Fibroblast of skin of right biceps (primary cell): ENCODE measurements at places on chromosomes 13 and 19.

- no peak for DNase-seq
Observed at GRCh38 chr19:41521931-41522555, 53.9 kb upstream of the CEACAM21 start.

- DNase-seq: no peak
Observed at GRCh38 chr13:47418206-47418920, 521.5 kb upstream of the HTR2A start.

- no peak for DNase-seq
Observed at GRCh38 chr13:46598140-46598819, 45.3 kb downstream of the LRCH1 start.

DNA sequence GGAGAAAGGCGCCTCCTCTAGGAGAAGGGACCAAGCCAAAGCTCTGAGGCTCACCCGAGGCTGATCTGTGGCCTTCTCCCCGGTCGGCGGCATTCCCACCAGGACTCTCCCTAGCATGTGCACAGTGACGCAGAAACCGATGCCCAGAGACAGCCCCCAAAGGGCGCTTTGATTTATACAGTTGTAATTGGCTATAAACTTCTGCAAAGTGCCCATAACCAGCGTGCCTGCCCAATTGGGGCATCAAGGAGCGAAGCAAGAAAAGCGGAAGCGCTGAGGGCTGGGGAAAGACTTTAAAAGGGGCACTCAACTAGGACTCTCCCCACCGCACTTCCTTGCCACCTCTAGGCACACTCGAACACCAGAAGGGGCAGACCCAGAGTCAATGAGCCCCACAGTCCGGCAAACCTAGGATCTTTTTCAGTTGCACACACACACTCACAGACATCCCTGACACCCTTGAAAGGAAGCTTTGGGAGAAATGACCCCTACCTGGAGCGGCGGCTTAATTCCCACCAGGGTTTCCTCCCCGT is 1.8 kb downstream of the CDX2 start:
- DNase-seq: no peak

- DNase-seq: no peak
Observed at GRCh38 chr19:51253088-51253806, 2.4 kb downstream of the SIGLECL1 start.

GRCh38 chr13:42148538-42148937 is 100.1 kb downstream of the DGKH start:
- no peak for DNase-seq
